ENCODE measurements at places on chromosomes 6 and 20.

DNA sequence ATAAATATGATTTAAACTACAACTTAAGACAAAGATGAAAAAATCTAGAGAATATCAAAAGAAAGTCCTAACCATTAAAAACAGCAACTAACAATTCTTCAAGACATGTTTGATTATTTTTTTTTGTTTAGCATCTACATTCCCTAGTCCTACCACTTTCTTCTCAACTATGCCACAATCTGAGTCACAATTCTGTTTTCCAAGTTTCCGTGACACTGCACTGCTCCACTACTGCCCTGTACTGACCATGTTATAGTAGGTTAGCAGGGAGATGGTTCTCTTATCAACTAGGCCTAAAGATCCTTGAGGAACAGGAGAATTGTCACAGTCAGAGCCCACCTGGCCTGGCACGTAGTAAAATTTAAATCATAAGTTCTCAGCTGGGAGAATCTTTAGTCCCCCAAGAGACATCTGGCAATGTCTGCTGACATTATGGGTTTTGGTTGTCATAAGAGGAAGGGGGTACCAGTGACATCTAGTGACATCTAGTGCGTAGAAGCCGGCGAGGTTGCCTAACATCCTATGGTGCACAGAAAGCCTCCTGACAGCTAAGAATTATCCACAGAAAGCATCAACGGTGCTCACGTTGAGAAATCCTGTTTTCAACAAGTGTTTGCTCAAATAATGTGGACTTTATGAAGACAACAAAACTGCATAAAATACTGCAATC is 100.5 kb downstream of the PDE10A start:
- no peak for DNase-seq

GRCh38 chr6:48147051-48147450 is 36.1 kb upstream of the PTCHD4 start:
- DNase-seq, result no peak

- DNase-seq, result no peak
These were observed 158.1 kb upstream of the FOXQ1 start for GRCh38 chr6:1153696-1154245.

GRCh38 chr6:129175066-129175465 is 292.1 kb downstream of the LAMA2 start:
- DNase-seq, result no peak

DNA sequence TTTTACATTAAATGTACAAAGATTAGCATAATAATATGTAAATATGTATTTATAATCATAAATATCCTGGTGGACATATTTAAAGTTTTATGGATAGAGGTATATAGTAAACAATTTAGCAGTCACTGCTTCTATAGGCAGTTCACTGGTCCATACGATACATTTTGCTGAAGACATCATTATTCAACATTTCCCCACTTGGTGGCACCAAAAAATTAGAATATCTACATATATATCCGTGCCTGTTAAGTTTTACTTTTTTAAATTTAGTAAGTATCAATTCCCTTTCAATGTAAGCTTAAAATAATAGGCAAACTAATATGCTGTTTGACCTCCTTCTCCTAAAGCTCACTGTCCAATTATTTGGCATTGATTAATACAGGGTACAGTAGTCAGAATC is 64.2 kb downstream of the LMBRD1 start:
- no peak for DNase-seq

GRCh38 chr20:37649017-37649416 is 44.8 kb upstream of the CTNNBL1 start:
- no peak for DNase-seq

- DNase-seq, result no peak
These were observed 74.9 kb downstream of the ZDHHC14 start for GRCh38 chr6:157455731-157456523.

GRCh38 chr6:37314487-37315156 is 39.2 kb upstream of the RNF8 start:
- DNase-seq, result no peak

GRCh38 chr6:166703149-166703710 is 76.2 kb upstream of the RPS6KA2 start:
- no peak for DNase-seq

GRCh38 chr20:24580855-24581254 is 111.4 kb downstream of the SYNDIG1 start:
- DNase-seq, result no peak

GRCh38 chr20:49758781-49759180 is 45.1 kb upstream of the B4GALT5 start:
- DNase-seq, result no peak

DNA sequence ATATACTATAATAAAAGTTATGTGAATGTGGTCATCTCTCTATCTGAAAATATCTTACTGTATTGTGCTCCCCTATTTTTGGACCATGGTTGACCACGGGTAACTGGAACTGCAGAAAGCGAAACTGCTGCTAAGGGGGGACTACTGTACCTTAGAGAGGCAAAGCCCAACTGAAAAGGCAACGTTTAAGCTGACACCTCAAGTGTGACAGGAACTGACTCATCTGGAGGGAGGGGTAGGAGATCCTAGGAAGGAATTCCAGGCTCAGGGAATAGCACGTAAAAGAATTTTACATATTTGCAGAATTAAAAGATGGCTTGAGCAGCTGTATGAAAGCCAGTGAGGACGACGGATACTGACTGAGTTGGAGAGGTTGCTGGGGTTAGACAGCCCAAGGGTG is 34.8 kb downstream of the ELOVL2 start:
- DNase-seq, result peak; percentile 2

- DNase-seq, result no peak
These were observed 43.0 kb upstream of the CD83 start for GRCh38 chr6:14074476-14075094.

DNA sequence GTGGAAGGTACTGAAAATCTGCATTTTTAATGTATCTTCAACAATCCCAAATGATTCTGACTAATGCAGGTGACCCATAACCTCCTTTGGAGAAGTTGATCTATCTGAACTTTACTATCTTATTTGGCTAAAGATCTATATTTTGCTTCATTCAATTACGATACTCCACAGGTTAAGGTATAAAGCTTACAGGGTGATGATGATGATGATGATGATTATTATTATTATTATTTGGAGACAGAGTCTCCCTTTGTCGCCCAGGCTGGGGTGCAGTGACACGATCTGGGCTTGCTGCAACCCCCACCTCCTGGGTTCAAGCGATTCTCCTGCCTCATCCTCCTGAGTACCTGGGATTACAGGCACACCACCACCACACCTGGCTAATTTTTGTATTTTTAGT is 13.1 kb downstream of the TOP1 start:
- no peak for DNase-seq

- DNase-seq, result no peak
These were observed 162.5 kb downstream of the MMS22L start for GRCh38 chr6:97120511-97120910.

DNA sequence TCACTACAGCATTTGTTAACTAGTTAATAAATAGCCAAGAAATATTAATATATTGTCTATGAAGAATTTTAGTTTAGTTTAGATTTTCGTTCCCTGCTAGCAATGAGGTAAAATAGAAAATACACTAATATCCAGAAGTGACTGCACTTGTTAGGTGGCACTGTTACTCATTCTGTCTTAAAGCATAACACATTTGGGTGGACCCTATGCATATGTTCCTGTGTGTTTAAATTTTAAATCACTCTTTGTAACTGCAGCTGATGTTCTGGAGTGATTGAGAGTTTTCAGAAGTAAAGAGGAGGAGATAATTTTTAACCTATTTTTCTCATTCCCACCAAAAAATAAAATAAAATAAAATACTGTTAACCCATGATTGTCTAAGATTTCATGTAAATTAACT is 73.9 kb upstream of the SOX4 start:
- no peak for DNase-seq

DNA sequence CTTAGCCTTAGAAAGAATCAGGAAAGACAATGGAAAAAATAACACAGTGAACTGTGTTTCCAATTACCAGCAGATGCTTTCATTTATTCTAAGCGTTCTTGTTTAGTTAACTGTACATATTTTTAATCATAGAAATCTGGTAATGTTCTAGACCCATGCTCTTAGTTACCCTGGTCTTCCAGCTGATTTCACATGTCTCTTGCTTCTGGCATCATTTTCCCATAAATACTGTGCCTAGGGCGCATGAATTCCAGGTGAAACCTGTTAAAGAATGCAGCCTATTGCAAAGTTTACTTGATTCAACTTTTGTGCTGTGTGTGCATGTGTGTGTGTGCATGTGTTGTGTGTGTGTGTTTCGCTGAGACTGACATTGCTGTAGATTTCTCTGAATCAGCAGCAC is 178.6 kb downstream of the PDE7B start:
- DNase-seq, result no peak

DNA sequence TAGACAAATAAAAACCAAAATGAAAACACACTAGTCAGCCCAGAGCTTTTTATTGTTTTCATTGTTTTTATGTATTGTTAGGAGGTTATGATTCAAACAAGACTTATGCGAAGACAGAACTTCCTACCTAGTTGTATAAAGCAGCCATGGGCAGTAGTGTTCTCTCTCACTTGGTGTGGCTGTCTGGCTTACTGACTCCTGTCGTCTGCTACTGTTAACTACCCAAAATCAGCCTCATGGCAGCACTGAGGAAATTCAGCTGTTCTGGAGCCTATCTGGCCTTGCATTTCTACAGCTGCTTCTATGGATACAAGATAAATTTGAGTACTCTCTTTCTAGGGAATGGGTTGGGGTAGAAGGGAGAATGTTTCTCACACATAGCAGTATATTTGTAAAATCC is 20.4 kb downstream of the VTA1 start:
- no peak for DNase-seq

- peak; percentile 80 for DNase-seq
These were observed 52.0 kb downstream of the HIVEP1 start for GRCh38 chr6:12064131-12064530.

DNA sequence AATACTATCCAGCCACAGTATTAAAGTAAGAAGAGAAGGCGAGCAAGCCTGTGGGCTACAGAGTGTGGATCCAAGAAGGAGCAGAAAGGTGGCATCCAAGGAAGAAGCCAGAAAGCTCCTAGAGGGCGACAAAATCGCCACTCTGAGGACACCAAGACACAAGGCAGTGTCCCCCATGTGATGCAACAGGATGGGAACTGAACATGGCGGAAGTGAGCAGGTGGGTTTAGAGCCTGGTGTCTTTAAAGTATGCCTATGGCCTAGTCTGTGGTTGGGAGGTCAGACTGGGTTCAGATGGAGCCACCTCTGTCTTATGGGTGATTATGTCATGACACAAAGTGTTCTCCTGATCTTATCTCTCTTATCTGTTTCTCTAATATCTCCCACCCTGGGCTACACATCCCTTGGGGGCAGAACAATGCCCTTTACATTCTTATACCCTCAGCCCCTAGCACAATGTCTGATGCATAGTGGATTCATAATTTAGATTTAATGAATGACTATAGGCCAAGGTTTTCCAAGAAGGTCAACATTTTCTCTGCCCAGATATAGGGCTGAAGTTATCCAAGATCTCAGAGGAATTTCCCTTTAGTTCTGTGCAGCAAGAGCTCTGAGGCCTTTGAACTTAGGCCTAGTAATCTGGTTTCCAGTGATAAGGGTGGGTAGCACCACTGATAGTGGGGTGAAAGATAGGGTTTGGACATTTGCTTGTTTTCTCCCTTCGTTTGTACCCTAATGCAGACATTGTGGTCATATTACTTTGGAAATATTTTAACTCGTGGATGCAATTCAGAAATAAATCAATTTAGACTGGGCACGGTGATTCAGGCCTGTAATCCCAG is 167.3 kb upstream of the AKIRIN2 start:
- DNase-seq, result no peak

DNA sequence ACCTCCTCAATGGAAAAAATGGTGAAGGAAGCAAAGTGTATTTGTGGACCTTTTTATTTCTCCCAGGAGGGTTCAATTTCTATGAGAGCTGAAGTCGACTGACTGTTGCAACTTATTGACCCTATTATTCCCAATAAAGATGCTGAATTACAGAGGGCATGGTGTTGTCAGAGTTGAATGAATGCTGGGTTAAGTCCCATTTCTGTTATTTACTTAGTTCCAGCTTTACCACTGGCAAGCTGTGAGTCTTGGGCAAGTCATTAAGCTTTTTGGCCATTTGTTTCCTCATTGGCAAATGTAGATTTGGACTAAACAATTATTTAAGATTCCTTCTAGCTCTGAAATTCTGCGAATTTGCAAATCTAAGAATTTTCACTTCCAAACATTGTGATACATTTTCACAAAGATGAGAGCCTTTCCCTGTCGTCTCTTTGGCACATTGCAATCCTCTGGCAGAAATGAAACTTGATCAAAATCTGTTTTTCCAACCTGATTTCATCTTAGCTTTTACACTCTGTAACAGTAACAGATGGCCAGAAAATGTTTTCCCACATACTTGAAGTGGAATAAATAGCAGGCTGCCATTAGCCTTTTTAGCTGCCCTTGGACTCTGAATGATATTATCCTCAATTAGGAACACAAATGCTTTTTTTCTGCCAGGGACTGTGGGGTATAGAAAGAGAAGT is 21.3 kb downstream of the BLTP3A start:
- DNase-seq, result no peak

- DNase-seq, result no peak
These were observed 52.4 kb downstream of the DSTN start for GRCh38 chr20:17622086-17622850.

DNA sequence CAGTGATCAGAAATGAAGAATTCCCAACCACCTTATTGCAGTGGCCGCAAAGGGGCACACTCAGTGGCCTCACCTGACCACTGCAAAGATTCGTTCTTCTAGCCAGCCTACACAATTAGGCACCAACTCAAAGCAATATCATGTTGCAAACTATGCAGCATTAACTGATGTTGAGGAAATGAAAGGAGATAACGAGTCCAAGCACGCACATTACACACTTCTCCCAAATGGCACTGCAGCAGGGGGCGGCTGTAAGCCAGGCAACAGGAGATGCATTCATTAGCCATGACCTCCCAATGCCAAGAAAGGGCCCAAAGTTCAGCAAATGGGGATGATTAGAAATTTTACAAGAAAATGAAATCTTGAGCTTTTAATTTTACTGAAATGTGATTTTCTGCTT is 39.3 kb downstream of the ATXN1 start:
- no peak for DNase-seq

- DNase-seq, result no peak
These were observed 51.7 kb upstream of the ADGRF4 start for GRCh38 chr6:47646689-47647088.

Measured in GM04504 (cell line).